Pancreas (tissue), 10 donors: ENCODE measurements at places on chromosomes 16 and 17.
A peak's percentile ranks its signal among the peaks of the same experiment; 100 is the strongest.

GRCh38 chr16:3241761-3242160, 6.8 kb upstream of the ZNF200 start:
- no peak for DNase-seq
- no peak overlapping the region for H3K27ac ChIP-seq
- H3K4me1 ChIP-seq = no peaks in the 10 kb centered on the region
- no peak overlapping the region for H3K4me3 ChIP-seq
- no peaks in the 10 kb centered on the region for H3K27me3 ChIP-seq
- H3K36me3 ChIP-seq = no peaks in the 10 kb centered on the region

DNA sequence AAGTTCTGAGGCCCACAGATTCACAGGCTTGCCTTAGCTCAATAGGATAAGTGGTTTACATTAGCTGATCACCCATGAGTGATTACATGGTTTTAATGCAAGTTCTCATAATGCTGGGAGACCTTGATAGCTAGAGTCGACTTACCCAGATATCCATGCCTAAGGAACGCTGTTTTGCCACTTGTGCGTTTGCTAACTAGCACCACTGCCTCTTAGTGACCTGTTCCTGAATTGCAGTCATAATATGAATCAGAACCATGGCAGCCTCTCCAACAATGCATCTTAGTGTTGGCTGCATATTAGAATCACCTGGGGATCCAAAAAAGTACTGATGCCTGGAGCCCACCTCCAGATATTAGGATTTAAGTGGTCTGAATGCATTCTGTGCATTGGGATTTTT, 251.1 kb upstream of the CDH5 start:
- no peak for DNase-seq
- H3K36me3 ChIP-seq = no peaks in the 10 kb centered on the region
- no peaks in the 10 kb centered on the region for H3K4me1 ChIP-seq
- no peak overlapping the region for H3K27ac ChIP-seq
- H3K27me3 ChIP-seq = no peaks in the 10 kb centered on the region
- H3K4me3 ChIP-seq = no peak overlapping the region

- H3K27me3 ChIP-seq = no peaks in the 10 kb centered on the region
- no peak overlapping the region for H3K4me3 ChIP-seq
- no peaks in the 10 kb centered on the region for H3K36me3 ChIP-seq
- no peak for DNase-seq
Measured at GRCh38 chr16:28496844-28497243, 2.4 kb downstream of the APOBR start.

DNA sequence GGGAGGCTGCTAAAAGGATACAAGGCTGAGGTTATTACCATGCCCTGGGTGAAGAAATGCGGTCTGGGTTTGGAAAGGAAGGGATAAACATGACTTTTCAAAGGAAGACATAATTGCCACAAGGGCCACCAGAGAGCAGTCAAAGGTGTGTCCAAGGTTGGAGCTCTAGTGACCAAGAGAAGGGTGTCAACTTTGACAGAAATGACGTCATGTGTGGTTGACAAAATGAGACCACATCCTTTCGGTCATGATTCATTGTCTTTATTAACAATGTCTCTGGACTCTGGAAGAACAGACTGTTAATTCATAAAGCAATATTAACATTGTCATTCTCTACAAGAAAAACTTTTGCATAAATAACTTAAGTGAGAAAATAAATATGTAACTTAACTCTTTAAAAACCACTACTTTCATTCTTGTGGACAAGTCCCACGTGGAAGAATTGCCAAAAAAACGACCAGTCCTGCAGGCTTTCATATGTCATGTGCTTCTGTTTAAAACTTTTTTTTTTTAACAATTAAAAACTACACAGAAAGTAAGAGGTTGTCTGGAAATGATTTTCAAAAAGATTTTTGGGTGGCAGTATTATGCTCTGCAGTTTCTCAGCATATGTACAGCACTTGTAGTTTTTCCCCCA, 5.0 kb downstream of the SOST start:
- H3K27me3 ChIP-seq = no peaks in the 10 kb centered on the region
- H3K27ac ChIP-seq = no peak overlapping the region
- no peaks in the 10 kb centered on the region for H3K4me1 ChIP-seq

DNA sequence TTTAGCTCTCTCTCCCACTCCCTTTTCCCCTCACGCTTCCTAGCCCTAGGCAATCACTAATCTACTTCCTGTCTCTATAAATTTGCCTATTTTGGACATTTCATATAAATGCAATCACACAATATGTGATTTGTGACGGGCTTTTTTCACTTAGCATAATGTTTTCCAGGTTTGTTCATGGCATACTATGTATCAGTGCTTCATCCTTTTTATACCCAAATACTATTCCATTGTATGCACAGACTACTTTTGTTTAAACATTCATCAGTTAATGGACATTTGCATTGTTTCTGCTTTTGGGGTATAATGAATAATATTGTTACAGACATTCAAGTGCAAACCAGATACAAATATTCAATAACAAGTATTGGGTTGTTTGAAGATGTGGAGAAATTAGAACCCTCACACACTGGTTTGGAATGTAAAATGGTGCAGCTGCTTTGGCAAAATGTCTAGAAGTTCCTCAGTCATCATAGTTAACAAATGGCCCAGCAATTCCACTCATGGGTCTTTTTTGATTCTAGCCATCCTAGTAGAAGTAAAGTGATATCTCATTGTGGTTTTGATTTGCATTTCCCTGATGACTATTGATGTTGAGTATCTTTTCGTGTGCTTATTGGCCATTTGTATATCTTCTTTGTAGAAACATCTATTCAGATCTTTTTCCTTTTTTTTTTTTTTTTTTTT, 67.7 kb downstream of the TBX4 start:
- H3K27me3 ChIP-seq = no peaks in the 10 kb centered on the region
- no peaks in the 10 kb centered on the region for H3K36me3 ChIP-seq
- no peak overlapping the region for H3K4me3 ChIP-seq
- H3K4me1 ChIP-seq = no peaks in the 10 kb centered on the region

GRCh38 chr16:76201385-76201784, 75.8 kb upstream of the CNTNAP4 start:
- no peaks in the 10 kb centered on the region for H3K4me1 ChIP-seq
- H3K4me3 ChIP-seq = no peak overlapping the region
- DNase-seq = no peak
- H3K27me3 ChIP-seq = no peaks in the 10 kb centered on the region

- peak; percentile 22 for DNase-seq
- no peak overlapping the region for H3K27ac ChIP-seq
- H3K4me3 ChIP-seq = no peak overlapping the region
- H3K4me1 ChIP-seq = no peaks in the 10 kb centered on the region
- no peaks in the 10 kb centered on the region for H3K36me3 ChIP-seq
Measured at GRCh38 chr16:86761111-86762031, 183.0 kb downstream of the FOXL1 start.

DNA sequence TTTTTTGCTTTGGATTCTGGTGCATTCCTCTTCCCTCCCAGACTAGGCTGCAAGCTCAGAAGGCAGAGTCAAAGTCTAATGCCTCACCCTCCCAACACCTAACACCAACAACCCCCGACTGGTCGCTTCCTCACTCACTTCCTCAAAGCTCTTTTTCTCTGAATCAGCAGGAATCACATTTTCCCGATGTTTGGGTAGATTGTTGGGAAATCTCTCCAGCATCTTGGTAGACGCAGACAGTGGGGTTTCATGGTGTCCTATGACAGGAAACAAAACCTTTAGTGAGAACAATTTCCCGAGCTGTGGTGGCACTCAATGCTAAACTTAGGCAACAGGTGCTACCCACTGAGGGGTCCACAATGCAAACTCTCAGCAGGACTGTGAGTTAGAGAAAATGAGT, 39.9 kb upstream of the ICAM2 start:
- H3K4me3 ChIP-seq = no peak overlapping the region
- peak overlapping the region; percentile 89 for H3K27ac ChIP-seq
- peaks cover 57% of the 10 kb centered on the region for H3K4me1 ChIP-seq
- peaks cover 4% of the 10 kb centered on the region for H3K36me3 ChIP-seq
- H3K27me3 ChIP-seq = no peaks in the 10 kb centered on the region

- no peak overlapping the region for H3K27ac ChIP-seq
- no peaks in the 10 kb centered on the region for H3K4me1 ChIP-seq
- H3K36me3 ChIP-seq = no peaks in the 10 kb centered on the region
- no peaks in the 10 kb centered on the region for H3K27me3 ChIP-seq
Measured at GRCh38 chr17:56549501-56549900, 44.0 kb upstream of the NOG start.

DNA sequence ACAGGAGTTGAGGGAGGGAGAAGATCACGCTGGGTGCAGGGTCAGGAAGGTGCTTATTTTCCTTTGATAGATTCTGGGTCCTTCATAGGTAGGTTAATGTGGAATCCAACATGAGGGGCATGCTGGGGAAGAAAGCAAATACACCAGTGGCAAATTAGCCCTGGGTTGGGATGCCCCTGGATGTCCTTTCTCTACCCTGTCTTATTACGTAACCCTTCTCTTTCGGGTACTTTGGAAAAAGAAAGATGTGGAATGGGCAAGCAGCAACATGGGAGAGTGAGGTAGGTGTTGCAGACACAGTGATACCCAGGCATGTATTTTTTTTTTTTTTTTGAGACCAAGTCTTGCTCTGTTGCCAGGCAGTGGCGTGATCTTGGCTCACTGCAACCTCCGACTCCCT, 9.1 kb downstream of the SLC7A6 start:
- peaks cover 6% of the 10 kb centered on the region for H3K4me1 ChIP-seq
- H3K27me3 ChIP-seq = no peaks in the 10 kb centered on the region
- no peak overlapping the region for H3K27ac ChIP-seq
- DNase-seq = no peak

DNA sequence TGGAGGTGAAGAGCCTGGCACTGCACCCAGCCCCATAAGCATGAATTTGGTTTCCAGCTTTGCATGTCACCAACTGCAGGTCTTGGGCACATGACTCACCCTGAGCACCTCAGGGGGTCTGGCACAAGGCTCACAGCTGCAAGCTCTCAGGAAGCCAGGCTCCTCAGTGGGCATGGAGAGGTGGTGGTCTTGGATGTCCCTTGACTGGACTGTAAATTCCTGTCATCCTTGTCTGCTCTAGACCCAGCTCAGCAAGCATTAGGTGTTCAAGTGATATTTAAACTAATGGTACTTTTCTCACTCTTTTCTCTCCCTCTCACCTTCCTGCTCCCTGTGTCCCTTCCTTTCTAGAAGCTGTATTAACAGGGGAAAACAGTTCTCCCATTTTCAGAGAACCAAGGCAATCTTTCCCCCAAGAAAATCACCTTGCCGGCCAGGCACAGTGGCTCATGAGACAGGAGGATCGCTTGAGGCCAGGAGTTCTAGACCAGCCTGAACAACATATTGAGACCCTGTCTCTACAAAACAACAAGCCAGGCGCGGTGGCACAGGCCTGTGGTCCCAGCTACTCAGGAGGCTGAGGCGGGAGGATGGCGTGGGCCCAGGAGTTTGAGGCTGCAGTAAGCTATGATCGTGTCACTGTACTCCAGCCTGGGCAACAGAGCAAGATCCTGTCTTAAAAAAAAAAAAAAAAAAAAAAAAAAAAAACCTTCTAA, 5.1 kb upstream of the KIFC3 start:
- peak overlapping the region; percentile 22 for H3K27ac ChIP-seq
- no peaks in the 10 kb centered on the region for H3K27me3 ChIP-seq
- no peak for DNase-seq
- peaks cover 38% of the 10 kb centered on the region for H3K4me1 ChIP-seq
- no peaks in the 10 kb centered on the region for H3K36me3 ChIP-seq
- no peak overlapping the region for H3K4me3 ChIP-seq

DNA sequence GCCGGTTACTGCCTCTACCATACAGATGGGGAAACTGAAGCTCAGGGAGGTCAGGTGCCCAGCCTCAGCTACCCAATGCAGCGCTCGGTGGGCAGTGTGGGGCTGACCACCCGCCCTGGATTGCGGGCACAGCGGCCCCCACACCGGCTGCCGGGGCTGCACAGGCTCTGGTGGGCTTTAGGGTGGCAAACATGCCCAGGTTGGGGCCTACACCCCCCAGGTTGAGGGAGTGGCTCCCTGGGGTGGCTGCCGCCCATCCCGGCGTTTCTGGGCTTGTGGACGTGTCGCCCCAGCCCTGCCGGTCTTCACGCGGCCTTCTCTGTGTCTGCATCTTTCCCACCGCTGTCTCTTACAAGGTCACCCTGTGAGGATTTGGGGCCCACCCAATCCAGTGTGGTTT, 40.9 kb upstream of the SSTR5 start:
- no peaks in the 10 kb centered on the region for H3K27me3 ChIP-seq
- no peaks in the 10 kb centered on the region for H3K4me1 ChIP-seq
- H3K27ac ChIP-seq = no peak overlapping the region
- no peak overlapping the region for H3K4me3 ChIP-seq
- no peak for DNase-seq

- H3K4me1 ChIP-seq = no peaks in the 10 kb centered on the region
- no peak overlapping the region for H3K27ac ChIP-seq
- no peak overlapping the region for H3K4me3 ChIP-seq
- peaks cover 6% of the 10 kb centered on the region for H3K36me3 ChIP-seq
- peak; percentile 38 for DNase-seq
Measured at GRCh38 chr17:82399041-82399441, 19.1 kb upstream of the HEXD start.

- H3K27ac ChIP-seq = no peak overlapping the region
- H3K4me3 ChIP-seq = no peak overlapping the region
- DNase-seq = no peak
- no peaks in the 10 kb centered on the region for H3K27me3 ChIP-seq
- H3K36me3 ChIP-seq = no peaks in the 10 kb centered on the region
Measured at GRCh38 chr16:12211870-12212690, 235.5 kb downstream of the SNX29 start.

GRCh38 chr17:40290629-40291280, 3.1 kb downstream of the CDC6 start:
- no peak for DNase-seq
- no peaks in the 10 kb centered on the region for H3K36me3 ChIP-seq
- H3K4me1 ChIP-seq = no peaks in the 10 kb centered on the region
- no peaks in the 10 kb centered on the region for H3K27me3 ChIP-seq
- no peak overlapping the region for H3K27ac ChIP-seq

DNA sequence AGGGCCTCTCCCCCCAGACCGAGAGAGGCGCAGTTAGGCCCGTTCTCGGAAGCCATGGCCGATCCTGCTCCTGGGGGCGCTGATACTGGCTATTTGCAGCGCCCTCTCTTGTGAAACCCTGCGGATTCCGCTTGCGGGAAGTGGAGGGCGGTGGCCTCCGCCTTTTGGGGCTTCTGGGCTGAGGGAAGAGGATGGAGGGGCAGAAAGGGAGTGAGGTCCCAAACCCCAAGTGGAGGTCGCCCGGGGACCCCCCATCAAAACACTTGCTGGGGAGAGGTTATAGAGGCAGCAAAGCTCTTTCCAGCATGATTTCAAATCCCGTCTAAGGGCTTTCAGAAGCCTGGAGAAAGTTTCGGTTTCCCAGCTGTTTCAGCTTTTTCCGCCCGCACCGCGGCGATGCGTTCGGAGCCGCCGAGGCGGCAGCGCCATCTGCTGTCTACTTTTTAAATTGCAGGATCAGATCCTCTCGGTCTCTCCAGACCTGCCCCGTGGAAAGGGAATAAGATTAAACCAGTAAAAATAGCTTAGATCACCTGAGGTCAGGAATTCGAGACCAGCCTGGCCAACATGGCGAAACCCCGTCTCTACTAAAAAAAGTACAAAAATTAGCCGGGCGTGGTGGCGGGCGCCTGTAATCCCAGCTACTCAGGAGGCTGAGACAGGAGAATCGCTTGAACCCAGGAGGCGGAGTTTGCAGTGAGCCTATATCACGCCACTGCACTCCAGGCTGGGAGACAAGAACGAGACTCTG, 15.8 kb downstream of the SNX20 start:
- no peaks in the 10 kb centered on the region for H3K27me3 ChIP-seq
- DNase-seq = peak; percentile 75
- peak overlapping the region; percentile 18 for H3K4me3 ChIP-seq
